ENCODE measurements at places on chromosomes 16 and 17.

DNA sequence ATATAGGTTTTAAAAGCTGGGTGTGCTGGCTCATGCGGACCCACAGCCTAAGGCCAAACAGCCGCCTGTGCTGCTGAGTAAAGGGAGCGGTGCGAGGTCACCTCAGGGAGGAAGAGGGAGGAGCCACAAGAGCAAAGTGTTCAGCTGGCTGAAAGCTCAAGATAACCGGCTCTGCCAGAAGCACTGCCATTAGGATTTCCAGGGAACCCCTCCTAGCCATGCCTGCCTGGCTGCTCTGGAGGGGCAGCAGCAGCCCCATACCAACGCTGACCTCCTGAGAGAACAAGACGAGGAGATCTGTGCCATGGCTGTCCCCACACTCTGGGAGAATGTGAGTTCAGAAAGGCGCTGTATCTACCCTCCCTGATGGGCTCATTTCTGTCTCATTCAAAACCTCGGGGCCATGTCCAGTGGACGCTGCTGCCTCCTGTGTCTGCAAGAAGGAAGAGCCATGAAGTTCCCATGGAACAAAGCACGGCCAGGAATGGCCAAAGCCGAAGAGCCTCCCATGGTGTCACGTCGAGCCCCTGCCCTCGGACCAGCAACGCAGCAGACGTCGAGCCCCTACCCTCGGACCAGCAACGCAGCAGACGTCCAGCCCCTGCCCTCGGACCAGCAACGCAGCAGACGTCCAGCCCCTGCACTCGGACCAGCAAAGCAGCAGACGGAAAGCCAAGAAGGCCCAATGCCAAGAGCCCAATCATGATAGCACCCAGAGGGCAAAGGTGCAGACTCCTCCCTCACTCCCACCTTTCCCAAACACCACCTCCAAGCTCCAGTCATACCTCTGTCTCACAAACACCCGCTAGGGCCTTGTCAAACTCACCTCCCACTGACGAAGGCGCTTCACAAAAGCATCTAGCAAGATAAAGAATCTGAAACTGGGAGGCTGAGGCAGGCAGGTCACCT, 107.0 kb downstream of the ANKRD11 start:
- DNase-seq: no peak

- no peak for DNase-seq
Measured at GRCh38 chr16:88678224-88678979, 7.9 kb downstream of the SNAI3 start.

DNA sequence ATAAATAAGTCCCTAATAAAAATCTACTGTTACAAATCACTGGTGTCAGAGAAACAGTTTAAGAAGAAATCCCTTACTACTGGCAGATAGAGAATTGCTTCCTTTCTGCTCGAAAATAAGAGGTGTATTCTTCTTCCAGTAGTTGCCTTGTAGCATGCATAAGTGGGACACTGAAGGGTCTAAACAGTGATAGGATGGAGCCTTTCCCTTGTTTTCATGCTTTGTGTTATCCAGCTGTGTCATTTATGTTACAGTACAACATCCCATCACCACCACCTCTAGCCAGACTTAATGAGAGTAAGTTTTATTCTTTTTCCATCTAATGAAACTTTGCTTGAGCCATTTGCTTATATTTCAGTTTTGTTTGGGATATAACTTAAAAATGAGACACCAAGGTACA, 54.3 kb downstream of the NLK start:
- DNase-seq: no peak

- DNase-seq: no peak
Measured at GRCh38 chr17:81741049-81741593, 29.0 kb downstream of the SLC25A10 start.

DNA sequence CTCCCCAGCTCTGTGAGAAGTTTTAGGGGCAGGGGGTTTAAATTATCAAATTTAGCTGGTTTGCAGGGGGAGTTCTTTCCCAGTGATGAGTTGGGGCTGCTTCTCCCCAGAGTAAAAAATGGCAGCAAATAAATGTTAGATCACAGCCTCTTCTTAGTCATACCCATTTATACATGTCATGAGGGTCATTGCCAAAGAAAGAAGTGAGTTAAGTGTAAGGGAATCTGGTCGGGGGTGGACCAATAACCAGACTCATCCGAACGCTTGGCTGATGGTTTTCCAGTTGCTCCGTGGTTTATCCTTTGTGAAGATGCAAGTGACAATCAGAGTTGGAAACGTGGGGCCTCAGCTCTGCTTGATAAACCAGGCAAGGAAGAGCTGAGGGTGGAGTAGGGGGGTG, 87.1 kb downstream of the PLXDC1 start:
- no peak for DNase-seq

GRCh38 chr16:90077757-90078578, 837 bp upstream of the PRDM7 start:
- peak; percentile 14 for DNase-seq

- peak; percentile 84 for DNase-seq
Measured at GRCh38 chr17:49218941-49219913, 8.7 kb downstream of the ABI3 start.
